ENCODE measurements at places on chromosomes 2 and 18.
A peak's percentile ranks its signal among the peaks of the same experiment; 100 is the strongest.

- peak; percentile 75 for DNase-seq
Measured at GRCh38 chr2:144703852-144704708, 184.2 kb upstream of the ZEB2 start.

DNA sequence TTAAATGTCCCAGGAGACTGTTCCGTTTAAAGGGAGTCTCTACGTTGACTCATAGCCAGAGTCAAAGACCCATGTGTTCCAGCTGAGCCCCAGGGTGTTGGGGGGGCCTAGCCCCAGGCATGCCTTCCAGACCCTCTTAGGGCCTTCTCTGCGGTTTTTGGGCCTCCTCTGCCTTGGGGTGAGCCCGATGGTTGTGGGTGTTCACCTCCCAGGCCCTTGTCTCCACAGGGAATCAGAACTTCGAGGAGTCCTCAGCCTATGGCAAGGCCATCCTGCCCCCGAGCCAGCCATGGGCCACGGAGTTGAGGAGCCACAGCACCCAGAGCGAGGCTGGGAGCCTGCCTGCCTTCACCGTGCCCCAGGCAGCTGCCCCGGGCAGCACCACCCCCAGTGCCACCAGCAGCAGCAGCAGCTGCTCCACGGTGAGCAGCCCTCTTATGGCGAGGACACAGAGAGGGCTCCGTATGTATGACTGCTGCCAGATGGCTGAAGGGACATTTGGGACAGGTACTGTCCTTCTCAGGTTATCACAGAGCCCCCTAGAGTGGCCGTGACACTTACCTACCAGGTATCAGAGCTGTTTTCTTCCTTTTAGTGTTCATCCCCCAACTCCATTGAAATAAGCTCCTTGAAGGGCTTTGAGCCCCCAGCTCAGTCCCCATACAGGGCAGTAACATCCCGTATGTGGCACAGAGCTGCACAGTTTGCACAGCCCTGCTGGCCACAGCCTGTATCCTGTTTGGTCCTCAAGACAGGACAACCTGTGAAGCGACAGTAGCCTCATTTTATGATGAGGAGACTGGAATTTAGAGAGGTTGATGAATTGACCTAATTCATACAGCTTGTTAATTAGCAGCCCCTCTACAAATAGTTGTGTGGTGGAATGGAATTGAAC lies 80.7 kb downstream of the EPAS1 start:
- DNase-seq: no peak

GRCh38 chr2:36125702-36126101 lies 229.9 kb upstream of the CRIM1 start:
- no peak for DNase-seq

DNA sequence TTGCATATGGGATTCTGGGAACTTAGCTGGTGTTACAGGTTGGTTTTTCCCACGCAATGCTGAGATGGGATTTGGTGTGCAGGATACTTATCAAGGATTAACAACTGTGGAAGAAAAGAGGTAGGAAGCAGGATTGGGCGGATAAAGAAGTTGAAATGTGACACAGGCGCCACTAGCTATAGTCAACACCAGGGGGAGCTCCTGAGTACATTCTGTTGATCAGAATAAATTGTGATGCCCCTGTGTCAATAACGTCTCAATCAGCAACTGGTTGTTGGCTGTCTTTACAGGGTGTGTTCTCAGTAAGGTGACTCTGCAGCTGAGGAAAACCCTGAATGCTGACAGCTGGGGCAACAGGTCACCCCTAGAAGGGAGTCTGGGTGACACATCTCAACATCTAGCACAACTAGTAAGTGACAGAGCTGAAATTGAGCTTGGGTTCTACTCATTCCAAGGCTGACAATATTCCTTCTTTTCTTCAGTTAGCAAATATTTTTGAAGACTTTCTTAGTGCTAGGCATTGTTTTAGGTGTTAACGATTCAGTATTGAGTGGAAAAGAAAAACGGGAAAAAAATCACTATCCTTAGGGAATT lies 143.0 kb downstream of the ARL6IP6 start:
- DNase-seq: peak; percentile 53

GRCh38 chr2:237222178-237222577 lies 136.5 kb downstream of the COPS8 start:
- DNase-seq: no peak

DNA sequence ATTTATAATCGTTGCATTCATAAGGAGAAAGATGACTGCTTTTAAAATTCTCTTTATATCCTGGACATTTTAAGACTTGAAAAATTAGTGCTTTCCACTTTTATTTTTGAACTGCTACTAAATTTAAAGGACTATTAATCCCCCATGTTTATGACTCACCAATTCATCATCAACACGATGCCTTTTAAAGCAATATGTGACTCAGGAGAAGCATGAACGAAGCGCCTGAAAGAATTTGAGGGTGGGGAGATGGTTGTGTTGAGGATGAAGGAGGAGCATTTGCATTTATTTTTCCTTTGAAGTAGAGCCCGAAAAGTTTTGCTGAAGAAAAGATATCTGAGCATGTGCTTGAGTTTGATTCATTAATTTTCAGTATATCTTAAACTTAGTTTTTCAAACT lies 192.2 kb upstream of the LRRTM1 start:
- DNase-seq: no peak

DNA sequence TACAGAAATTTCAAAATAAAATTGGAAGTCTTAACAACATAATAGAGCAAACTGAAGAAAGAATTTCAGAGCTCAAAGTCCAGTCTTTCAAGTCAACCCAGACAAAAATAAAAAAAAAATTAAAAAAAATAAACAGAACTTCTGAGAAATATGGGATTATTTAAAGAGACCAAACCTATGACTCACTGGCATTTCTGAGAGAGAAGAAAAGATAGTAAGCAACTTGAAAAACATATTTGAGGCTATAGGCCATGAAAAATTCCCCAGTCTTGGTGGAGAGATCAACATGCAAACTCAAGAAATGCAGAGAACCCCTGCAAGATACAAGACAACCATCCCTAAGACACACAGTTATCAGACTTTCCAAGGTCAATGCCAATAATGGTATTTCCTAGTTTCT lies 167.4 kb downstream of the RNF144A start:
- DNase-seq: no peak

- no peak for DNase-seq
Measured at GRCh38 chr2:142880279-142880678, 2.8 kb downstream of the KYNU start.

DNA sequence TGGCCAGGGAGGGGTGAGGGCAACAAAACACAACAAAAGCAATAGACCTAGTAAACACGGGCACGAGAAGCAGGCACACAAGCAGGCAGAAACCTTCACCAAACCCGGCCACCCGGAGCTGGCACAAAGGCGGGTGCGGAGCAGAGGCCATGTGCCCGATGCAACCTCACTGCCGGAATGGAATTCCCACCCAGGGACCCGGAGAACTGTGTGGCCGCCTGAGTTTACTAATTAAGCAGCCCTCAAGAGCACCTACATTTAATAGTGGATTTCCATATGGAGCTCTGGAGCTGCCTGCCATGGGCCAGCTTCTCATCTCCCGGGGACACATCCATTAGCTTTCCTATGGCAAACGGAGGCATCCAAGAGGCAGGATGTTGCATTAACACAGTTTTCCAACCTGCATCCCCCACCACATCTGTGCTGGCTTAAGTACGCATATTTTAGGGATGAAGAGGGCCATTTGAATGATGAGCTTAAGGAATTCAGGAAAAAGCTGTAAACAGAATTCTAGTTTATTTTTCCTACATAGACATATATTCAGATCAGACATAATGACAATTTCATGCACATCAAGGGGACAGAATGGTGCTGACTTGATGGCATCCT lies 104.5 kb upstream of the SMIM21 start:
- DNase-seq: no peak

GRCh38 chr18:48875942-48876511 lies 74.7 kb downstream of the SMAD7 start:
- DNase-seq: no peak

GRCh38 chr2:134269972-134270735 lies 16.3 kb downstream of the MGAT5 start:
- no peak for DNase-seq

DNA sequence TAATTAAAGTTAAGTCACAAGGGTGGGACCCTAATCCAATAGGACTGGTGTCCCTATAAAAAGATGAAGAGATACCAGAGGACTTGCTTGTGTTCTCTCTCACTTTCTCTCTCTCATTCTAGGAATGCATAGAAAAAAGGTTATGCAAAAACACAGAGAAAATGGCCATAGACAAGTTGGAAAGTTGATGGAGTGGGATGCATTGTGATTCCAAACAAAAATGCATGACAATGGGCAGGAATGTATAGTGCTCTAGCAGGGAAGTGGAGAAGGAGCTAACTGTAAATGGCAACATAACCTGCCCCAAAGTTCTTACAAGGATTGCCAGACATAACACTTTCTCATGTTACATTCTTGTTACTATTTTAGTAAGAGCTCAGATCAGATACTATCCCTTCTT lies 301.6 kb upstream of the LRATD1 start:
- DNase-seq: no peak

GRCh38 chr2:42895134-42895790 lies 102.9 kb upstream of the HAAO start:
- DNase-seq: no peak

DNA sequence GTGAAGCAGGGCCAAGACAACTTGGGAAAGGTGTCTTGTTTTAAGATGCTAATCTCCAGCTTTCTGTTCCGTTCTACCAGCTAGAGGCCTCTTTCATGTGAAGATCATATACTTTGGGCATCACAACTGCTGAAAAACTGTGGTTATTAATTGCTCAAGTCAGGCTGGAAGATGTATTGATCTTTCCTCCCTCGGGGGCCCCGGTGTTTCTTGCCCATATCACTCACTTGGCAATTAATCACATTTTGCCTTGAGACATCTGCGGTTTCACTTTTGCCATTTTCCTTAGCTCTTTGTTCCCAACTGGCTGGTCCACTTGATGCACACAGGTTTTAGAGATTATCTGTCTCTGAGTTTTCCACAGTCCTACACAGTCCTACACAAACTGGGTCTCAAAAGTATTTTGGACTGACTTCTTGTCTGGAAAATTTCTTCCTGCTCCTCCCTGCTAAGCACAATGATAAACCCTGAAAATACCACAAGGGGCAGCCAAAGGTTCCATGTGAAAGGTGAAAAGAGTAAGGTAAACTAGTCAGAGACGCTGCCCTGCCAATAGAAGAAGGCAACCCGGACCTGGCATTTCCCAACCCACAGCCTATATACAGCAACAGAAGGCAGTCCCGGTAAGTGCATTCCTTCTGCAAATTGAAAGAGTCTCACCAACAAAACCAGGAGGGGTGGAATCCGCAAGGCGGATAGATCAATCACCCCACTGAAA lies 181.0 kb downstream of the AFF3 start:
- no peak for DNase-seq

GRCh38 chr2:175111200-175111657 lies 56.8 kb downstream of the ATF2 start:
- DNase-seq: peak; percentile 72

DNA sequence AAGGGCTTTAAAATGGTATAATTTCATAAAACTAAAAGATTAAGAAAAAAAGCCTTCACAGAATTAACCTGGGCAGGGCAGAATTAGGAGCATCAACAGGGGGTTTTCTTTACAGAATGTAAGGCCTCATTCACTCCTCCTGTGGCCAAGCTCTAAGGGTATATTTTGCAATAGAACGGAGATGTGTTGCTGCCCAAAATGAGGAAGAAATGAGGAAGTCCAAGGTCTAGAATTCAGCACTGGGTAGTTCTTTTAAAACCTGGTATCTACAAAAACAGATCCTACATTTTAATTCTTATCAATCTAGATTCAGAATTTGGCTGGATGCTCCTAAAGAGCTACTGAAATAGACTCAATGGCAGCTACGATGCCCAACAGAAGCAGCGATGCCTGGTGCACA lies 101.8 kb downstream of the AKAIN1 start:
- DNase-seq: no peak

DNA sequence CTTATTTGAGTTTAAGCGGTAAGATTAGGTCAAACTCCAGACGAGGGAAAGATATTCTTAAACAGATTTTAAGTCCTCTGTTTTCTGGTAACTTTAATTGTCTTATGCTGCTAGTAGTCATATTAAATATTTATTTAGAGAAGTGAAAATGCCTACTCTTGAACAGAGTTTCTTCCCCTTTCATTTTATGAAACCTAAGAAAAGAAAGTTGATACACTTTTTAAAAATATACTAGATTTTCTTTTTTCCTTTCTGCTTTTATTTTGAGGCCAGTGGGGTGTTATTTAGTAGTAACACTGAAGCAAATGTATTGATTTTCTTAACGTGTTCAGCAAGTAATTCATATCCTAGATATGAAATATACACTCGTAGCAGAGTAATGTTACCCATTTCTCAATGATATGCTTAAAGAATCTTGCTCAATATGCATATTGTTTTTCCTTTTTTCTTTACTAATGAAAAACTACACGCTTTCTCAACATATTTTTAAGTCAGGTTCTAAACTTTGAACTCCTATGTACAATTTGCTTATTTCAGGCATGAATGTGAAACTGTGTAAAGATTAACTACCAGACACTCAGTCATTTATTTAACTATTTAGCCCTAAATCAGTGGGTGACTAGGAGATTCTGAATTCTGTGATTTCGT lies 691 bp downstream of the KYNU start:
- no peak for DNase-seq

DNA sequence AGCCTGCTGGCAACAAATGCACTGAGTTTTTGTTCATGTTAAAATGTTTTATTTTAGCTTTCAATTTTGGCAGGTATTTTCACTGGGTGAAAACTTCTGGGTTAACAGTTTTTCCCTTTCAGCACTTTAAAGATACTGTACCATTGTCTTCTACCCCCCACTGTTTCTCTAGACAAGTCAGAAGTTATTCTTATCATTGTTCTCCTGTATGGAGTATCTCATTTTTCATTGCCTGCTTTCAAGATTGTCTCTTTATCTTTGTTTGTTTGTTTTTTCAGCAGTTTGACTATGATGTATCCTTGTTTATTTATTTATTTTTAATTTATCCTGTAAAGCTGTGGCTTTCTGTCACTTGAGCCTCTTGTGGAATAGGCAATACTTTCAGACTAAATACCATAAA lies 277.0 kb downstream of the ICOS start:
- no peak for DNase-seq

GRCh38 chr2:38572167-38572566 lies 30.6 kb downstream of the HNRNPLL start:
- DNase-seq: no peak

- DNase-seq: no peak
Measured at GRCh38 chr2:177207101-177207500, 5.5 kb upstream of the HNRNPA3 start.

- no peak for DNase-seq
Measured at GRCh38 chr2:236250909-236251579, 13.2 kb downstream of the ASB18 start.

- DNase-seq: no peak
Measured at GRCh38 chr2:231347638-231348037, 47.9 kb upstream of the B3GNT7 start.

- DNase-seq: no peak
Measured at GRCh38 chr2:237264480-237265219, 149.3 kb downstream of the COL6A3 start.

- DNase-seq: peak; percentile 18
Measured at GRCh38 chr2:142130111-142131009, 456 bp downstream of the LRP1B start.

GRCh38 chr2:134407154-134407890 lies 153.4 kb downstream of the MGAT5 start:
- DNase-seq: no peak

- DNase-seq: no peak
Measured at GRCh38 chr2:214361116-214361515, 49.7 kb upstream of the VWC2L start.

- no peak for DNase-seq
Measured at GRCh38 chr2:177612659-177613058, 220.1 kb downstream of the AGPS start.

- DNase-seq: no peak
Measured at GRCh38 chr2:78817430-78817829, 208.1 kb upstream of the REG3G start.

Data from erythroblast (primary cell).